Caco-2 (cell line): ENCODE measurements at places on chromosomes 16 and 17.

DNA sequence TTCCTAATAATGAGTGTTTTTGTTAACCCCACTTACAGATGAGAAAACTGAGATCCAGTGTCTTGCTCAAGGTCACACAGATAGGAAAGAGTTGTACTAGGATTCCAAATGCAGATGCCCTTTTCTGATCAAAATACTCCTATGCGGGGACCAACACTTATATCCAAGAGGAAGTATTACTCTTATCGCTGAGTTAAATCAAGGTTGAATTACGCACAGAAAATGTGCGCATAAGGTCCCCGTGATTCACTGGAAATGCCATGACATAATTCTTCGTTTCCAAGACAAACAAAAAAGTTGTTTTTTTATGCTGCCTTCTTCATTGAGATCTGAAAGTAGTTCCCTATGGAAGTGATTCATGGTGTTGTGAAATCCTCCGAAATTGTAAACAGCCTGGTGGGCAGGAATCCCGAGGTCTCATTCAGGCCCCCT is 463.8 kb upstream of the HSBP1 start:
- DNase-seq = no peak

- DNase-seq = no peak
These were observed 6.6 kb downstream of the LUC7L3 start for GRCh38 chr17:50725769-50726655.

DNA sequence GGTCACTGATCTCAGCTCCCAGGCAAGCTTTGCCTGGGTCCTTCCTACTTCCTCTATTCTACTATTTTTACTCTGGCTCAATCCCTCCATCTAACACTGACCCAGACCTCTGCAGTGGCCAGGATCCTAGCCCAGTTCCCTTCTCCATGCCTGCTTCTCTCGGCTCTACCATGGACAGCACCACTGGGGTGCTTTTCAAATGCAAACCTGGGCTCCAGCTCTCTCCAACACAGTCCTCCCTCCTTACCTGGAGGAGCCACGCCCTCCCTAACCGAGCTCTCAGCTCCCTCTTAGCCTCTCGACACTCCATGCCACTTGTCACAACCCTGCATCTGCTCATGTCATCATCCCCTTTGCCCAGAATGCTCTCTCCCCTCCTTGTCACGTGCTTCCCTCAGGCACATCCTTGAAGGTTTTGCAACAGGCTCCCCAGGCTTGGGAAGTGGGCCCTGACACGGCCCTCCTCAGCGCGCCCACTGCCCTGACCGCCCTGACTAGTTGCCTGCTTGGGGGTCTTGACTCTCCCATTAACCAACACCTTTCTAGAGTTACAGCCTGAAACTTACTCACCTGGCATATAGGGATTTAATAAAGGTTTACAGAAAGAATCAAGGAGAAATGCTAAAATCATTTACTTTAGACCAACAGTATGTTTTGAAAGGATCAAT is 41.6 kb downstream of the MARF1 start:
- no peak for DNase-seq

DNA sequence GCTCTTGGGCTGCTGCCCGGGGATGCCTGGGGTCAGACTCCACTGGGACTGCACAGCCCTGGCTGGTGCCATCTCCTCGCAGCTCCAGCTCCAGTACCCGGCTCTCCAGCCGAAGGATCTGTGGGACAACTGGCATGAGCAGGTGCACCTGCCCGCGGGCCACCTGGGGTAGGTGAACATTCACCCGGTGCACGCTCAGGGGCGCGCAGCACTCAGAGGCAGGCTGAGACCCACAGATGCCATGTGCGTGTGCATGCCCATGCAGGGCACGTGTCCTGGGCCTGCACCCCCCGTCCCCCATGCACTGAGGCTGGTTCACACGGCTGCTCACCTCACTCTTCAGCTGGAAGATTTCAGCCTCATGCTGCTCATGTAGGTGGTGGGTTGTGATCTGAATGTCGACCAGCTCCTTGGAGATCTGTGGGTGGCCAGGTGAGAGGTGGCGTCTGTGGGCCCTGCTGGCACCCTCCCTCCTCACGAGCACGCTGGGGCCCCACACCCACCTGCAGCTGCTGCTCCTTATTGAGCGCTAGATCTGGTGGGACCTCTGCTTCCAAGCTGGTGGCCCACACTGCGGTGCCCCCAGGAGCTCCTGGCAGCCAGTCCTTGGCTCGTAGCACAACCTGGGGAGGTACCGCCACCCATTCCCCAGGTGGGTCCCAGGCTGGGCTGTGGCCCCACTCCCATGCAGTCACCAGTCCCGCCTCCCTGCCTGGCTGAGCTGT is 618 bp downstream of the CCDC78 start:
- no peak for DNase-seq

DNA sequence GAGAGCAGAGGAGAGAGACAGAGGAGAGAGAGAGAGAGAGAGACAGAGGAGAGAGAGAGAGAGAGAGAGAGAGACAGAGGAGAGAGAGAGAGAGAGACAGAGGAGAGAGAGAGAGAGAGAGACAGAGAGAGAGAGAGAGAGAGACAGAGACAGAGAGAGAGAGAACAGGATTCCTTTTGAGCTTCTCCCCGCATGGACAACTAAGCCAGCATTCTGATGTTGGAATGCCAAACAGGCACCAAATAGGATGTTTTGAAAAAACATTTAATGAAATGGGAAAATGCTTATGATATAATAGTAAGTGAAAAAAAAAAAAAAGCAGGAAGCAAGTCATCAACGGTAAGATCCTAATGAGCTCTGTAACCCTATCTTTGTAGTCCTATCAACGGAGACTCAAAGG is 60.7 kb downstream of the ARSG start:
- no peak for DNase-seq

DNA sequence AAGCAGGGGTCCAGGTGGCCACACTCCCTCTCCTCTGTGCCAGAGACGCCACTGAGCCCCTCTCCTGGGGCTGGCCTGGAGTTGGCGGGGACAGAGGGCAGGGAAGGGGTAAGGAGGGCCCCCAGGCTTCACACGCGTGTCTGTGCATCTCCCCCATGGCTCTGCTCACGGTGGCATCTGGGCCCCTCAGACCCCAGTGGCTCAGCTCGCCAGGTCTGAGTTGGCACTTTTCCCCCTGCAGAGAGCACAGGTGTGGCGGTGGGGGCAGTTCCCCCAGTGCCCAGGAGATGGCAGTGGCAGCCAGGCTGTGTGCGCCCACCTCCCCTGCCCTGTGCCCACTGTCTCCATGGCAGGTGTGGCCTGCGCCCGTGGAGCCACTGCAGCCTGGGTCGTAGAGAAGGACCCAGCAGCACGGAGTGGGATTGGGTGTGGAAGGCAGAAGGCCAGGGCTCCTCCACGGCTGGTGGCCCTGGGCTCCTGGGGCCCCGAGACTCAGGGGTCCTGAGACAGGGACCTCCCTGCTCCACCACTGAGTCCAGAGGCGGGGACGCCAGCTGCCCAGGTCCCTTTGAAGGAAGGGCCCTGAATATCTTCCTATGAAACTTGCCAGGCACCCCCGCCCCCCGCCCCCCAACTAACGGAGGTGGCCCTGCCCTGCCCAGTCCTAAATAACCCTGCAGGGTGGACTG is 4.3 kb upstream of the APRT start:
- DNase-seq = no peak

GRCh38 chr16:59683709-59684108 is 949.6 kb upstream of the GOT2 start:
- no peak for DNase-seq

- no peak for DNase-seq
These were observed 638.2 kb downstream of the WWOX start for GRCh38 chr16:78737630-78738029.

DNA sequence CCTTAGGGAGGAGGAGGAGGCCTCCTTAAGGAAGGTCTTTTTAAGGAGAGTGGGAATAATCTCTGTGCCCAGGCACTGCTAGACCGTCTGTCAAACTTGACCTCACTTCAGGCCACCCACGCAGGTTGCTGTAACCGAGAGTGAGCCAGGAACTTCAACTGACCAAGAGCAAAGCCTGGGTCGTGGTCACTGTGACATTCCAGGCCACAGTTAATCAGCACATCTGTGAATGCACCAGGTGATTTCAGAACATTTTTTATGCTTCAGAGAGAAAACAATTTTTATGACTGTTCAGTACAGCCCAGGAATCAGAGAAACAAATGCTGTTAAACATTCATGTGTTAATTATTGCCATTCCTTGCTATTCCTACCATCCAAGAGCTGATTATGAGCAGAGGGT is 226.6 kb upstream of the ASIC2 start:
- DNase-seq = no peak

GRCh38 chr17:7575959-7576358 is 3.5 kb upstream of the CD68 start:
- DNase-seq = no peak

GRCh38 chr17:34299027-34299426 is 13.5 kb downstream of the CCL11 start:
- no peak for DNase-seq

GRCh38 chr16:28863929-28864793 is 518 bp downstream of the SH2B1 start:
- no peak for DNase-seq

- no peak for DNase-seq
These were observed 9.9 kb upstream of the FOXJ1 start for GRCh38 chr17:76150712-76151622.

- no peak for DNase-seq
These were observed 68.8 kb downstream of the ABR start for GRCh38 chr17:1110862-1111598.

DNA sequence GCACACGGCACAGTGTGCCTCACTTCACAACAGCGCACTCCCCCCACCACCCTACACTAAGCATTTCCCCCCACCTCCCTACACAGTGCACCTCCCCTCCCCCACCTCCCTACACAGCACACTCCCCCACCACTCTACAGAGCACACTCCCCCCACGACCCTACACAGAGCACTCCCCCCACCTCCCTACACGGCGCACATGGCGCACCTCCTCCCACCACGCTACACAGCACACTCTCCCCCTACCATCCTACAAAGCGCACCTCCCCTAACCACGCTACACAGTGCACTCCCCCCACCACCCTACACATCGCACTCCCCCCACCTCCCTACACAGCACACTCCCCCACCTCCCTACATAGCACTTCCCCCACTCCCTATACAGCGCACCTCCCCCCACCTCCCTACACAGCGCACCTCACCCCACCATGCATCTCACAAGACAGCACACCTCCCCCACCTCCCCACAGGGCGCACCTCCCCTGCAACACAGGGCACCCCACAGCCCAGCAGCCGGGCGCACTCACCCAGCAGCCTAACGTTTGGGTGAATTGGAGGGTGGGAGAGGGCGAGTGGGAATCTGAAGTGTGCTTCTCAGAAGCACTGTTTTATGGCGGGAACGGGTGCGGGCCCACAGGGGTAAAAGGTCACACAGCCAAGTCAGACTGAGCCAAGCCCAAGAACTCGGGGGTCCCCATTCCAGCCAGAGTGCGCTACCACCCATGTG is 10.3 kb downstream of the KNOP1 start:
- DNase-seq = no peak

- peak; percentile 85 for DNase-seq
These were observed 756 bp downstream of the TAX1BP3 start for GRCh38 chr17:3667366-3668278.

GRCh38 chr16:81836279-81837054 is 57.4 kb downstream of the PLCG2 start:
- no peak for DNase-seq

- DNase-seq = no peak
These were observed 45.2 kb downstream of the HAPSTR1 start for GRCh38 chr16:9136596-9136995.

DNA sequence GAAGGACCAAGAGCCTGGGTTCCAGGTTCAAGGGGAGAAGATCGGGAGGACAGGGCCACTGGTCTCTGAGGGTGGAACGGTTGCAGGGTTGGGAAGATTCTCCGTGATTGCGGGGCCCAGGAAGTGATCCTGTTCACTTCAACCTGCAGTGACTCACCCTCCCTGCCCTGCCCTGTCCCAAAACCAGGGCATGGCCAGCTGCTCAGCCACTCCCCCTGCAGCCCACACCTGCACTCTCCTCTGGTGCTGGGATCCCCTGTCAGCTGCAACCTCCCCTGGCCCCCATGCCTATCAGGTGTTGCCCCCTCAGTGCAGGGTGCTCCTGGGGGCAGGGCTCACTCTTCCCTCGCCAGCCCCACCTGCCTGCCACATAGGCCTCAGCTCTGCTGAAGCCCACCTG is 1.1 kb downstream of the RUNDC3A start:
- DNase-seq = no peak

GRCh38 chr16:68319185-68319908 is 8.5 kb downstream of the PRMT7 start:
- no peak for DNase-seq

- peak; percentile 94 for DNase-seq
These were observed 1.4 kb upstream of the SLC22A31 start for GRCh38 chr16:89201439-89202377.

DNA sequence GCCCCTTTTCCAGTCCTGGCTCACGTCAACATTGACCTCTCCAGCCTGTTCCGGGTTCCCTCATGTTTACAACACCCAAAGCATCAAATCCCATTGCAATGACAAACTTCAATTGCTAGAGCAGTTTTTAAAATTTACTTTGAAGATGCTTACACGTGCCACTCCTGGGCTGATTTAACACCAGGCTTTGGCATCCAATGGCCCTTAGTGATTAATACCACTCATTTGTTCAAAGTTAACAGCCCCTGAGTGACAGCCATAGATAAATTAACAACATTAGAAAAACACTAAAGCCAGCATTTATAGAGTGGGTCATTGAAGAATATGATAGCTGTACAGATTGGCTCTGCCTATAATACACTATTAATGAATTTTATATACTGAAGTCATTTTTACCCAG is 135.1 kb downstream of the PMP22 start:
- no peak for DNase-seq

- no peak for DNase-seq
These were observed 47.4 kb upstream of the CACNG3 start for GRCh38 chr16:24208710-24209109.

DNA sequence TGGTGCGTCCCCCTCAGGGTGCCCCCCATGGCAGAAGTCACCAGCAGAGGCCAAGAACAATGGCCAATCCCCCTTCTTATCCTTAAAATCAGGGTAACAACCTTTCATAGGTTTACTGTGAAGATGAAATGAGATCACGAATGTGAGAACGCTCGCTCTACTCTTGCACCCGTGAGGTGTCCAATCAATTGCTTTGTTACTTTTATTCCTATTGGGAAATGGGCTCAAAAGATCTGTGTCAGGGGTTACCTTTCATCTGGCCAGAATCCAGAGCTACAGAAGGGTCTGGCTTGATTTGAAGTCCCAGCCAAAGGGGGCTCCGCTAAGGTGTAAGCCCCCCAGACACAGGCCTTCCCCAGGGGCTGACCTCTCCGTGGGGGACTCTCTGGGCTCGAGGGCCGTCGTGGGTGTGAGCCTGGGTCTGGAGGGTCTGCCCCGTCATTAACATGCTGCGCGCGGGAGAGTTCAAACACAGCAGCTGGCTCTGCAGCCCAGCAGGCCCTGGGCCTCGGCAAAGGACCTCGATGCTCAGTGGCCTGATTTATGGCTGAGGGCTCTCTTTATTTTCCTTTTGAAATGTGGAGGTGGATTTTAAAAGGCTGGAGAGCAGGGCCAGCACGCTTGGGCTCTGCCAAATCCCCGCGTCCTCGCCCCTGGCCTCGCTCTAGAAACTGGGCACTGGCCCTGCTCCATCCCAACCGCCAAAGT is 10.4 kb downstream of the ABR start:
- no peak for DNase-seq

- no peak for DNase-seq
These were observed 318.8 kb downstream of the CDH13 start for GRCh38 chr16:82945420-82946101.

- DNase-seq = no peak
These were observed 33.1 kb downstream of the LGALS9 start for GRCh38 chr17:27663936-27664605.
